ENCODE measurements at places on chromosomes 6 and 20.
A peak's percentile ranks its signal among the peaks of the same experiment; 100 is the strongest.

- DNase-seq = no peak
Observed at GRCh38 chr6:21395121-21395520, 198.4 kb upstream of the SOX4 start.

DNA sequence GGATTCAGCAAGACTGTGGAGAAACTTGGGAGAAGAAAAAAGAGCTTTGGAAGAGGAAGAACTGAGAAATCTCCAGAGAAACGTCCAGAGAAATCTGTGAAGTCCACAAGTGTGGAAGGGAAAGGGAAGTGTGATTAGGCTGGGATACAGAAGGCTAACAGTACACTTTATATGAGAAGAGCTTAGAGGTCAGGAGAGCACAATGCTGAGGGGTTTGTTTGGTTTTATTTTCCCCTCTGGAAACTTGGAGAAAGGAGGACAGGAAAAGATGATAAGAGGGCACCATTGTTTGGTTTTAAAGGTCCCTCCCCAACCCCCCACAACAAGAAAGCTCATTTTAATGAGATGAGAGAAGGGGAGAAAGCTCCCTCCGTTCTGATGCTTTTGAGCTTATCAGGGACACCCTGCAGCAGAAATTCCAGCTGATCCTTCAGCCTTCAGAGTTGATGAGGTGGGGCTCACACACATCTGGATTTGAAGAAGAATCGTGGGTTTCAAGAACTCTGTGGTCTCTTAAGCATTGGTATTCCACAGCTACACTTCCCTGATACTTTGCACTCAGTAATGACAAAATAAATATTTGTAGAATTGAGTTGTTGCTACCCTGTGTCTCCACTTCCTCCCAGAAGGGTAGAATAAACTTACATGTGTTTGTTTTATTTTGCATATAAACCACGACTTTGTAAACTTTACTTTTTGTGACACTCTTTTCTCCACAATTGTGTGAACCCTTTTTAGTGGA, 1.9 kb downstream of the NT5E start:
- DNase-seq = no peak

DNA sequence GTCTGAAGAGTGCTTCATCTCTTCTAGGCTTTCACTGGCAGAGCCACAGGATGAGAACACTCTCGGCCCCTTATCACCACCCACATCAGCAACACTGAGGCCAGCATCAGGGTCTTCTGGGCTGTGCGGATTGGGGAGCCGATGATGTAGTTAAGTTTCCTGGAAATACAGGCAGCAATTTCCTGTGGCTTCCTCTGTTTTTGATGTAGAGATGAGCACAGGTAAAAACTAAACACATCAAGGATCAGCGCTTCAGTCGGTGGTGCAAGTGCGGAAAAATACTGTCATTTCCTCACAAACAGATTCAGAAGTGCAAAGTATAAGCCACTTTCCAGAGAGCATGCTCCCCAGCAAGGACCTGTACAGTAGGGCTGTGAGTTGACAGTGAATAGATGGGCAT, 62.6 kb downstream of the BACH2 start:
- peak; percentile 29 for DNase-seq

DNA sequence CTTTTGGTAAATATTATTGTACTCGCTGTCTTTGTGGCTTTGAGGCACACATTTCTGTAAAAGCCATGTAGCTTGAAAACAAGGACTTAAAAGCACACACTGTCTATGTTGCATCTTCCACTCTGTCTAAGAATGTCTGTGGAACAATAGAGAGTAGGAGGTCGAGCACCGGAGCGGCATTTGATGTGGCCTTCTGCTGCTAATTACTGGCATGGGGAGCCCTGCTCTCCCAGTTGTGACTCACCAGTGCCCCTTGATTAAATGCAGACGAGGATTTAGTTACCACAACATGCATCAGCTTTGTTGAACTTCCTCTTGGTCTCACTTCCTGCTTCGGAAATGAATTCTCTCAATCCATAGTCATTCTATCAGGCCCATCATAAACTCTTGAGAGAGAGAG, 680.7 kb upstream of the SLC35B3 start:
- no peak for DNase-seq

DNA sequence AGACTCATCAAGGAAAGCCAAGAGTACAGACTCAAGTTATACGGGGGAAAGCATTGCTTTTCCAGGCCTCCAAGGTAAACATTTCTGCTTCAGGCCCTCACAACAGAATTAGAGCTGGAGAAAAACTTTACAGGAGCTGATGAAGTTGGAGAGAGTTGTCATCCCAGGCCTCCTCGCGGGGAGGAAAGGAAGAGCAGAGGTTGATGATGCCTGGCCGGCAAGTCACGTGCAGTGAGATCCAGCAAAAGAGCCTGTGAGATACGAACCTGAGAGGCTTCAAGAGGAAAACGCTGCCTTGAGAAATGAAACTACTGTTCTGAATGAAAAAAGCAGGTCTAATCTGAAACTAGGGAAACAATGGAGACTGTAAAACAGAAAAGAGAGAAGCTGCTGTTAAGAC, 122.9 kb downstream of the FAM120B start:
- DNase-seq = no peak

GRCh38 chr6:148221196-148221979, 121.2 kb upstream of the SASH1 start:
- no peak for DNase-seq

GRCh38 chr6:50380406-50381098, 330.8 kb upstream of the DEFB112 start:
- no peak for DNase-seq

DNA sequence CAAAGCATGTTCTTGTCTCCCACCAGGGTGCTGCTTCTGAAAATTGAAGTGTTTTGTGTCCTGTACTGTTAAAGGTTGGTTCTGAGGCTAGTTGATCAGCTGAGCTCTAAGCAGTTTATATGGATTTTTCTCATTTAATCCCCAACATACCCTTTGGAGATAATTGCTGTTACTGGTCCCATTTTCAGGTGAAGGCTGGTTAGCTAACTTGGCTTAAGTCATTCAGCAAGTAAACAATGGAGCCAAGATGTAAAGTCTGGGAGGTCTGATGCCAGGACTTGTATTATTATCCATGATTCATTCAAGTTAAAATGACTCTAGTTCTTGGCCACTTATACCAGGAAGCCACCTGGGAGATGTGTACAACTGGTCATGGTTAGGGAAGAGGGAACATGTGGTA, 42.5 kb upstream of the FERMT1 start:
- no peak for DNase-seq

DNA sequence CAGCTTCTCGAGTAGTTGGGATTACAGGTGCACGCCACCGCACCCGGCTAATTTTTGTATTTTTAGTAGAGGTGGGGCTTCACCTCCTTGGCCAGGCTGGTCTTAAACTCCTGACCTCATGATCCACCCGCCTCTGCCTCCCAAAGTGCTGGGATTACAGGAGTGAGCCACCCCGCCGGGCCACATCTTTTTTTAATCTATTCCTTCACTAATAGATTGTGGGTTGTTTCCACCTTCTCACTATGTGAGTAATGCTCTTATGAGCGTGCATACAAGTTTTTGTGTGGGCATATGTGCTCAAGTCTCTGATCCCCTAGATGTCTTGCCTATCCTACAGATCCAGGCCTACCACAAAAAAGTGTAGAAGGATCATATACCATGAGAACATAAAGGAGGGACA, 30.7 kb downstream of the CARMIL1 start:
- no peak for DNase-seq

DNA sequence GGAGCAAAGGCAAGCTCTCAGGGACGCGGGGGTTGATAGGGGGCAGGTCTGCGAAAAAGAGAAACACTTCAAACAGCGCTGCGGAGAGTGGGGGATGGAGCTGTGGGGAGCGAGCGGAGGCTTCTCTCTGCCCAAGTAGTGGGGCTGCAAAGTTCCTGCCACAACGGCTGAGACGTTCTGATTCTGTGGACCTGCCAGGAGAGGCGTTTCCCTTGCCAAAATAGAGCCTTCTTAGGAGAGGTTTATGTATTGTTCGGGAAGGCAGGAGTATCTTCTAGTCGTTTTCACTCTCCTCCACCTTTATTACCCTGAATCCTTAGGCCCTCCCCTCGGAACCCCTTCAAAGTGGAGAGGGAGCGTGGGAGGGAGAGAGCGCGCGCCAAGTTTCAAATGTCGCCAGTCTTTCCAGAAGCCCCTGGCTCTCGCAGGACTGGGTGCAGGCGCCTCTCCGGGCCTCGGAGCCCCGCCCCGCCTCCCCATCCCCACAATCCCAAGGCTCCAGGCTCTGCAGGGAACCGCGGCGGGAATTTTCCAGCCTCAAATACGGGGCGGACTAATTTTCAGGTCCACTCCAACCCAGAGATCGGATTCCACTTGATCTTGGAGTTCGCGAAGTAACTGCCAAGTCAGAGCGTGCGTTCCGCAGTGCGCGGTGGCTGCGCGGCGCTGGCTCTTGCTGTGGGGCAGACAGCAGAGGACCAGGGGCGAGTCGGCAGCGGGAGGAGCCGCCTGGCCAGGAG, 10.0 kb upstream of the POU3F2 start:
- DNase-seq = no peak

DNA sequence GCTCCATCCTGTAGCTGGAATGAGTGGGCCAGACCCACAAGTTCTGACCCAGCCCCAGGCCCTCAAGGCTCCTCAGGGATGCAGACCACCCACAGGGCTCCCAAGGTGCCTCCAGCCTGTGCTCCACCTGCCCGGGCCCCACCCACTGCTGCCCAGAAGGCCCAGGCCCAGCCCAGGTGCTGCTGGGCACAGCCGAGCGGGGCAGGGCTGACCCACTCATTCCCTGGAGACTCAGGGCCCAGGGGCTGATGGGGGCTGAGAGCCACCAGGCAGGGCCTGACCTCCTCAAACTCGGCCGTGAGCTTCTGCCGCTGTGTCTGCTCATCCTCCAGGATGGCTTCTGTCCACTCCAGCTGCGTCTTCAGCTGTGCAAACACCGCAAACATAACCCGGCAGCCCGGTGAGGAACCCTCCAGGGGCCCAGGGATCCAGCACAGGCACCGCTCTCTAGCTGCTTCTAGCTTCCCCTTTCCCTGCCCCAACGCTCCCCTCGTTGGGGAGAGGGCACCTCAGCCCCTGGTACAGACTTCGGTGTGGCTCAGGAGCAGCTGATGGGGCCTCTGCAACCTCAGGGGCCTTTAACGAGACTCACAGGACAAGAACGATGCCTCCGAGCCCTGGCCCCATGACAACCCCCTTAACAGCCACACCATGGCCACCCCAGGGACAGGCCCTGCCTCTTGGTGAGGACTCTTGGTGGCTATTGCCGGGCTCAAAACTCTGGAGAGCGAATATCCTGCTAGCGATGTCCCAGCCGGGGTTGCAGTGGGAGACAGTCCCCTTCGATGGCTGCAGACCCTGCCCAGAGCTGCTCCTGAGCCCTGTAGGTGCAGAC, 46.0 kb downstream of the DSTN start:
- no peak for DNase-seq

DNA sequence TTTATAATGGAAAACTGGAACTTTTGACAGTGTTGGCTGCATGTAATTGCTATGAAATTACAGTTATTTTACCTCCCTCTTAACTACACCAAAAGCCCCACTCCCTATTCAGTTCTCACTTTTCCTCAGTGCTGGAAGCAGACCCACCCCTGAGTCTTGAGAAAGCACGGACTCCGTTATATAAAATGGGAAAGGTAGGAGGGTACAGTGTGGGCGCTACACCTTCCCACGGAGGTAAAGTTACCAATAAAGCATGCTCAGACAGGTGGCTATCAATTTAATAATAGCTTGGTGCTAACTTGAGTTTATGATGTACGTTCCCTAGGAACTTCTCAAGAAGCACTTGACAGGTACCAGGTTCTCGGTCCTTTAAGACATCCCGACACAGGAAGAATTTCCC, 59.0 kb downstream of the CLIC5 start:
- no peak for DNase-seq

GRCh38 chr6:86193821-86194220, 551.1 kb upstream of the SYNCRIP start:
- DNase-seq = no peak

GRCh38 chr6:38933426-38933825, 115.2 kb upstream of the GLP1R start:
- no peak for DNase-seq

DNA sequence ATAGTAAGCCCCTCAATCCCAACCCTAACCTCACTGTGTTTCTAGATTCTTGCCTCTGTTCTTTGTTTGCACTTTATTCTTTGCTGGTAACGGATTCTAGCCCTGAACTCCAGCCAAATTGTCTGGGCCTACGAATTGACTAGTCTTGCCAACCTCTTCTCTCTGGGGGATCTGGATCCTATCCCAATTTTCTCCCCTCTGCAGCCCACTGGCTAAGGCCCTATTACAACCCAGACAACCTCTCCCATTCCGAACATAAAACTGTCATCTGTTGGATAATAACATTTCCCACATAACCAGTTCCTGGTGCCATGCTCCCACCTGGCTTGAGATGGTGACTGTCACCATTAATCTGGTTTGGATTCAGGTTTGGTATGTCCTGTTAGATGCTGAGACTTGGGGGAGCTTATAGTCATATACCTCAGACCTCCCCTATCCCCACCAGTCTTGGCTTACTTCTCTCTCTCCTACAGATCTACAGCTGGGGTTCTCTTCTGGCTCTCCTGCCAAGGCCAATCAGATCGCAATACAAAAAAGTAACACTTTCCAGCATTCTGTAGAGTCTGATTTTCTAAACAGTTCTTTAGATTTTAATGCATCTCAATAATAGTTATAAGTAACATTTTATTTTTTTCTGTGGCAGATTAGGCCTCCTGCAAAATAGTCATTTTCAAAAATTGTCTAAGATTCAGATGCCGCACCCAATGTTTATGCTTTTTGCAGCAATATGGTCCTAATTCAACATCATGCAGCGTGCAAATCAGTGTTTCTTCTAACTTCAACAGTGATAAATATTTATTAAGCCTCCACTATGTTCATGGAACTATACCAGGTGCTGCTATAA, 29.8 kb upstream of the AHI1 start:
- no peak for DNase-seq

DNA sequence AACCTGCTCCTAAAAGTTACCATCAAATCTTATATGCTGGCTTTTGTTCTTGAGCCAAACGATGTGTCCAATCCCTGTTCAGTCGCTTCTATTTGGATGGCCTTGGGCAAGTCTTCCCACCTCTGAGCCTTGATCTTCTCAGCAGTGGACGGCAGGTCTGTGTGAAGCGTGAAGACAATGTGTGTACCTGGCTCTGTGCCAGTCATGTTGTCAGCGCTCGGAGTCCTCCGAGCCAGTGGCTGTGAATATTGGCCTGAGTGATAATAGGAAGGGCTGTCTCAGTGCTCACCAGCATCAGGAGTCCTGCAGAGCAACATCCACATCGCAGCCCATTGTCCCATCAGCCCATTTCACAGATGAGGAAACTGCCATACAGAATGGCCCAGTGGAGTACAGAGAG, 219.0 kb downstream of the CDC5L start:
- no peak for DNase-seq
